ENCODE measurements at places on chromosomes 2 and 18. TPM values are rescaled to one million over a fixed set of nuclear protein-coding genes. Genes with fewer than 3 reads are reported as not detected.

SALL3 gene
- not detected for total RNA-seq

NLRC4 gene
- total RNA-seq, result not detected

ZNF385B gene
- not detected for total RNA-seq

PLGLB2 gene
- total RNA-seq, result 0.30 TPM

STPG4 gene
- total RNA-seq, result 0.15 TPM

DPYSL5 gene
- 3.0 TPM for total RNA-seq

CXCR1 gene
- not detected for total RNA-seq

ZNF521 gene
- 10.4 TPM for total RNA-seq

TPGS2 gene
- 55.4 TPM for total RNA-seq

NEU2 gene
- not detected for total RNA-seq

KANSL3 gene
- 18.9 TPM for total RNA-seq

Data from A375 (cell line).